ENCODE measurements at places on chromosomes 5 and 9. TPM values are rescaled to one million over a fixed set of nuclear protein-coding genes. Genes with fewer than 3 reads are reported as not detected.

C6 gene
- 0.41 TPM for total RNA-seq

FIBCD1 gene
- total RNA-seq: 0.82 TPM

APBA1 gene
- total RNA-seq: 24.9 TPM

PCDHB10 gene
- total RNA-seq: 13.9 TPM

HSD17B4 gene
- total RNA-seq: 179 TPM

SPATA9 gene
- total RNA-seq: 0.82 TPM

MTMR12 gene
- total RNA-seq: 16.7 TPM

TMEM215 gene
- total RNA-seq: 0.82 TPM

CYSTM1 gene
- 4.1 TPM for total RNA-seq

CD14 gene
- total RNA-seq: 11.4 TPM

GABRG2 gene
- 40.4 TPM for total RNA-seq

PTGS1 gene
- total RNA-seq: 0.41 TPM

TNC gene
- 39.9 TPM for total RNA-seq

BTNL3 gene
- not detected for total RNA-seq

ERAP2 gene
- 6.1 TPM for total RNA-seq

CNTLN gene
- total RNA-seq: 20.0 TPM

OBP2B gene
- total RNA-seq: not detected

TUBB4B gene
- total RNA-seq: 92.5 TPM

STC2 gene
- 0.82 TPM for total RNA-seq

PCDHA11 gene
- total RNA-seq: 29.3 TPM

AJM1 gene
- total RNA-seq: 0.82 TPM

PTGES gene
- total RNA-seq: 3.7 TPM

OR1Q1 gene
- not detected for total RNA-seq

MOB3B gene
- 2.9 TPM for total RNA-seq

HMMR gene
- 2.9 TPM for total RNA-seq

MPDZ gene
- 43.6 TPM for total RNA-seq

SHISAL2B gene
- not detected for total RNA-seq

SV2C gene
- 2.9 TPM for total RNA-seq

PTPN3 gene
- total RNA-seq: 3.3 TPM

ARHGEF37 gene
- total RNA-seq: 1.2 TPM

CDKN2AIPNL gene
- 68.1 TPM for total RNA-seq

PCDHGA12 gene
- total RNA-seq: 3.7 TPM

MEGF10 gene
- total RNA-seq: 33.0 TPM

SLC22A4 gene
- 1.6 TPM for total RNA-seq

DMGDH gene
- 3.7 TPM for total RNA-seq

KCNN2 gene
- total RNA-seq: 29.8 TPM

C1QTNF2 gene
- 2.0 TPM for total RNA-seq

CEMIP2 gene
- total RNA-seq: 41.6 TPM

POLR1E gene
- total RNA-seq: 40.4 TPM

BRD3OS gene
- 23.6 TPM for total RNA-seq

IGIP gene
- total RNA-seq: 7.7 TPM

ZER1 gene
- total RNA-seq: 20.4 TPM

LHX2 gene
- total RNA-seq: 73.0 TPM

DPYSL3 gene
- 888 TPM for total RNA-seq

ITK gene
- not detected for total RNA-seq

OMD gene
- 3.7 TPM for total RNA-seq

CEL gene
- total RNA-seq: 0.41 TPM

VAV2 gene
- total RNA-seq: 31.0 TPM

LCN15 gene
- total RNA-seq: not detected

SLC6A18 gene
- total RNA-seq: not detected

Measured in frontal cortex (tissue), 4 donors.